Activated T-helper 17 cell treated with anti-CD3 and anti-CD28 coated beads, Interleukin-2, amount 50 U/mL, for 72 hours (primary cell): ENCODE measurements at places on chromosomes 1 and 21.

- H3K36me3 ChIP-seq: no peaks in the 10 kb centered on the region
- no peak for ATAC-seq
- H3K4me3 ChIP-seq: no peak overlapping the region
- no peak overlapping the region for H3K27ac ChIP-seq
- no peaks in the 10 kb centered on the region for H3K27me3 ChIP-seq
- peaks cover 51% of the 10 kb centered on the region for H3K4me1 ChIP-seq
Measured at GRCh38 chr1:235851939-235852338, 14.8 kb downstream of the LYST start.

GRCh38 chr1:114238053-114238452 is 84.4 kb upstream of the SYT6 start:
- no peaks in the 10 kb centered on the region for H3K27me3 ChIP-seq
- ATAC-seq: no peak
- H3K27ac ChIP-seq: no peak overlapping the region
- no peaks in the 10 kb centered on the region for H3K36me3 ChIP-seq
- no peaks in the 10 kb centered on the region for H3K4me1 ChIP-seq
- H3K4me3 ChIP-seq: no peak overlapping the region

DNA sequence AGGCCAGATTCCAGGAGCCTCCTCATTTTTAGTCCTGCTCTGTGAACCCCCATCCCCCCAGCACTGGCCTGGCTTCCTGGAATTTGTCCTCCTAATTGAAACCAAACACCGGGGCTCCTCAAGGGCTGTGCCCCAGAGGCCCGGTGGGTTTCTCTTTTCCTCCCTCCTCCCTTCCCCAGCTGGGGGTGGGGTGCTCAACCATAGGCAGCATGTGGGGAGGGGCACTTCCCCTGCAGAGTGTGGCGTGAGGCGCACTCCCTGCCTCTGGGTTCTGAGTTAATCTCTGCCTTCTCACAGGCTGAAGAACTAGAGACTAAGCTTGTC is 67.5 kb upstream of the ACOT11 start:
- H3K4me1 ChIP-seq: peaks cover 40% of the 10 kb centered on the region
- no peak for ATAC-seq
- peak overlapping the region; percentile 58 for H3K4me3 ChIP-seq
- H3K27ac ChIP-seq: peak overlapping the region; percentile 13

- peak overlapping the region; percentile 62 for H3K4me3 ChIP-seq
- peak; percentile 98 for ATAC-seq
- peak overlapping the region; percentile 42 for H3K27ac ChIP-seq
- peaks cover 18% of the 10 kb centered on the region for H3K4me1 ChIP-seq
- no peaks in the 10 kb centered on the region for H3K27me3 ChIP-seq
- H3K36me3 ChIP-seq: peaks cover 21% of the 10 kb centered on the region
Measured at GRCh38 chr1:226990133-226990716, 50.1 kb downstream of the COQ8A start.

GRCh38 chr21:36698981-36699545 is at the start of gene SIM2:
TSS of gene SIM2 (plus strand) at chr21:36699115. CDS start at chr21:36699747, 632 bp downstream.
- H3K4me3 ChIP-seq: peak within 1 kb of the TSS; percentile 68
- peaks cover 9% of the 10 kb centered on the region for H3K4me1 ChIP-seq
- H3K27me3 ChIP-seq: peaks cover 62% of the 10 kb centered on the region
- H3K27ac ChIP-seq: no peak within 1 kb of the TSS
- peaks cover 8% of the 10 kb centered on the region for H3K36me3 ChIP-seq
- ATAC-seq: no peak

DNA sequence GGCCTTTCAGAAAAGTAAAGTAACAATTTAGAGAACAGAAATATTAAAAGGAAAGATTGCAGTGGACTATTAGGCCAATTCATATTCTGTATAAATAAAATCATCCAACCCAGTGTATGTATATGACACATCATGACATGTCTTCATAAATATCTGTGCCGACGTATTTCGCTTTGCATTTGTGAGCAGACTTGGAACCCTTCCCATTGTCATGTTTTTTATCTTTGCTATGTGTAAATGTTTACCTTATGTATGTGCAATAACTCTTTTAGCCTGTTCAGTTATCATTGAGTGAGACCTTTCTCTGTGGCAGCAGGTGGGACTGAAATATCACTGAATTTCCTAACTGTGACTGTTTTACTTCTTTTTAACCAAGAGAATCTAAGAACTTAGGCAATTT is 58.0 kb upstream of the FAM3B start:
- H3K27ac ChIP-seq: no peak overlapping the region
- no peaks in the 10 kb centered on the region for H3K4me1 ChIP-seq
- H3K27me3 ChIP-seq: peaks cover 21% of the 10 kb centered on the region
- ATAC-seq: no peak

DNA sequence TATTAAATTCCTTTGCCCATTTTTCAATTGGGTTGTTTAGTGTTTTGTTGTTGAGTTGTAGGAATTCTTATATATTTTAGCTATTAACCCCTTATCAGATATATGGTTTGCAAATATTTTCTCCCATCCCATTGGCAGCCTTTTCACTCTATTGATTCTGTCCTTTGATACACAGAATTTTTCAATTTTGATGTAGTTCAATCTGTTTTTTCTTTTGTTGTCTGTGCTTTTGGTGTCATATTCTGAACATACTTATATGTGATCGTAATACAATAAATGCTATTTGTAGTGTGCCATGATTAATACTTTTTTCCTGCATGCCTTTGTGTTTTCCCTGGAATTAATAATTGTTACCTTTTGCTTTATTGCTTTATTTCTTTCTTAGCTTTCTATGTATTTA is 7.8 kb upstream of the LRP8 start:
- H3K27ac ChIP-seq: no peak overlapping the region
- no peak for ATAC-seq
- H3K4me3 ChIP-seq: no peak overlapping the region
- H3K4me1 ChIP-seq: peaks cover 15% of the 10 kb centered on the region
- H3K36me3 ChIP-seq: peaks cover 29% of the 10 kb centered on the region
- no peaks in the 10 kb centered on the region for H3K27me3 ChIP-seq

DNA sequence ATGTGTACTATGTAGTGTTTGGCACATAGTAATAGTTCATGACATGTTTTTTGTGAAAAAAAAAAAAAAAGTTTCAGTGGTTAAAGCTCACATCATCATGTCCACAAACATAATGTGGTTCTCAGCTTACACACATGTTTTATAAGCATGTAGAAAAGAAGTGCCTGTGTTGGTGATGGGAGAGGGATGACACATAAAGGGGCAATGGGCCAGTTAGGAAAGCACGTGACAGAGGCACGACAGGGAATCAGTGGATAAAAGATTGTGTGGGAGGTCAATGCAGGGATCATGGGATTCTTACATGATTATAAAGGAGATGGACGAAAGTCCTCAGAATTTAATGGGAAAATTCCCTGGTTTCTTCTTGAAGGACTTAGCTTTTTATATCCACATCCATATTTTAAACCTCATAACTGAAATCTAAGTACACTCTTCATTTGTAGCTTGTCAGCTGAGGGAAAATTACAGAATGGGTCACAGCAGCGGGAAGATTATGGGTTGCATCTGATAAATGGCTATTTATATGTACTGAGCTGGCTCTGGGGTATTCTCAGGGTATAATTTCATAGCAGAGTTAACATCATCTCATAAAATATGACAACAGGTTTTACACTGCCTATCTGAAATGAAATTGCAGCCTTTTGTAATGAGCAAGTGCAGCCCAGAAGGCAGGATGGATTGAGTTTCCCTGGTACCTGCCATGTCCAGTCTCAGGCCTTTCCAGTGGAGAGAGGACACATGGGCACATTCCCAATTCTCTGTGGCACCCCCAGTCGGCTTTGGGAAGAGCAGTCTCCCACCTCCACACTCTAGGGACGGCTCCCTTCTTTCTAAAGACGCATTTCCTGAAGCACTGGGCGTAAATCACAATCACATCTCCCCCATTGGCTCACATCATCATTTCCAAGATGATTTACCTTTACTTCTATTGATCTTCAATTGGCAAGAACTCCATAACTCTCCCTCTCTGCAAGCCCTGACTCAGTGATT is 42.3 kb upstream of the NHLH2 start:
- H3K27me3 ChIP-seq: peaks cover 26% of the 10 kb centered on the region
- no peaks in the 10 kb centered on the region for H3K36me3 ChIP-seq
- H3K4me3 ChIP-seq: no peak overlapping the region
- no peaks in the 10 kb centered on the region for H3K4me1 ChIP-seq

GRCh38 chr1:27100335-27101053 is 54.4 kb downstream of the SLC9A1 start:
- peaks cover 3% of the 10 kb centered on the region for H3K4me1 ChIP-seq
- no peak overlapping the region for H3K4me3 ChIP-seq
- H3K36me3 ChIP-seq: peaks cover 6% of the 10 kb centered on the region
- no peaks in the 10 kb centered on the region for H3K27me3 ChIP-seq
- ATAC-seq: no peak

DNA sequence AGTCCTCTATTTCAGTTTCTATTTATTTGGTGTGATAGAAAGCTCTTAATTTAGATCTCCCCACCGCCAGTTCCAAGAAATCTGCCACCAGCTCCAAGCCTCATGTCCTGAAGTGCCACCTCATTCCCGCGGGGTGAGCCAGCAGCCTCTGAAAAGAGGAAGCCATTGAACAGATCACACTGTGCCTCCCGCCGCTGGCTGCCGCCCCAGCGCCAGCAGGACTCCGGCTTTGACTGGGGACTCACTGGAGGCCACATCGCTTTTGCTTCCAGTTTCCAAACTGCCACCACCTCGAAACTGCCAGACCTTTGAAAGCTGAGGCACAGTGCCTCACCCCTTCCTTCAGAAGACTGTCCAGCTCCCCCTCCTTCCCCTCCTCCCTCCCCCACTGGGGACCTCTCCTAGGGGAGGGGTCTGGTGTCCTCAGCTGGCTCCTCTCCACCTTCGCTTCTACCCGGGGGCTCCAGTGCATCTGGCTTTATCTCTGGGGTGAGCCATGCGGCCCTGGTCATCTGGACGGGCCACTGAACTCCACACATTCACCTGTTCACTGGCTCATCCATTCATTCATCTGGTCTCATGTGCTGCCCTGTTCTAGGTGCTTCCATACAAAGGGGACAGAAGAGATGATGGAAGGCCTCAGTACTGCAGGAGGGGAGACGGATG is 58.9 kb downstream of the VPS26C start:
- ATAC-seq: peak; percentile 80
- peak overlapping the region; percentile 74 for H3K27ac ChIP-seq
- H3K4me3 ChIP-seq: peak overlapping the region; percentile 50
- H3K27me3 ChIP-seq: no peaks in the 10 kb centered on the region
- peaks cover 5% of the 10 kb centered on the region for H3K36me3 ChIP-seq
- H3K4me1 ChIP-seq: peaks cover 16% of the 10 kb centered on the region

GRCh38 chr1:22416555-22417454 is 34.8 kb upstream of the ZBTB40 start:
- H3K36me3 ChIP-seq: no peaks in the 10 kb centered on the region
- peak; percentile 87 for ATAC-seq
- no peaks in the 10 kb centered on the region for H3K4me1 ChIP-seq
- no peak overlapping the region for H3K4me3 ChIP-seq

DNA sequence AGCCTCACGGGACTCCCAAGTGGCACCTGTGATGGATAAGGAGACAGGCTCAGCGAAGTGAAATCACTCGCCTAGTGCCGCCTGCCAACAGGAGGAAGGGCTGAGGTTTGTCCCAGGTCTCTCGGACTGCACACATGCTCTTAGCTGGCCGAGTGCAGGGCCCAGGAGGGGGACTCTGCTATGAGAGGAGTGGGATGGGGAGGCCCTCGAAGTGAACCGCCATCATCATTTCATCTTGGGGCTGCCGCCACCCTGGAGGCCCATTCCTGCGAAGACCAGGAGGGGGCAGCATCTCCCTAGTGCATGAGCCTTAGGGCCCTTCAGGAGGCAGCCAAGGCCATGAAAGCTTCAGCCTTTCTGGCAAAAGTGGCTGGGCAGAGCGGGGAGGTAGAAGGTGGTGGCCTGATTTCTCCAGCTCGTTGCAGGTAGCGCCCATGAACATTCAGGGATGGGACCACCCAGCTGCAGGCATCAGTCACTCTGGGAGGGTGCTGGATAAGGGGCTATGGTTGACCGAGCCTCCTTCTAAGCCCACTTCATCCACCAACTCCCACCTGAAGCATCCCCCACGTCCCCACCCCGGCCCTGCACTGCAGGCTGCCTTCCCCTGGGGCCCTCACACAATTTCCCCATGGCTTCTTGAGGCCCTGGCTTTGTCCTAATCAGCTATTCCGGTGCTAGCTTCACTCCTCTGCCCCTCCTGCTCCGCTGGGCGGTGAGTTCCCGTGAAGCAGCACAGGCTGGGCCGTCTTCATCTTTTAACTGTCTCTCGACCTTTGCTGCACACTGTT is 17.2 kb upstream of the RASSF5 start:
- no peaks in the 10 kb centered on the region for H3K27me3 ChIP-seq
- no peak overlapping the region for H3K27ac ChIP-seq
- H3K36me3 ChIP-seq: peaks cover 65% of the 10 kb centered on the region
- no peak overlapping the region for H3K4me3 ChIP-seq
- ATAC-seq: peak; percentile 93

- no peak for ATAC-seq
- H3K27ac ChIP-seq: no peak overlapping the region
- no peaks in the 10 kb centered on the region for H3K27me3 ChIP-seq
- no peaks in the 10 kb centered on the region for H3K4me1 ChIP-seq
Measured at GRCh38 chr21:40797891-40798290, 49.1 kb downstream of the DSCAM start.

DNA sequence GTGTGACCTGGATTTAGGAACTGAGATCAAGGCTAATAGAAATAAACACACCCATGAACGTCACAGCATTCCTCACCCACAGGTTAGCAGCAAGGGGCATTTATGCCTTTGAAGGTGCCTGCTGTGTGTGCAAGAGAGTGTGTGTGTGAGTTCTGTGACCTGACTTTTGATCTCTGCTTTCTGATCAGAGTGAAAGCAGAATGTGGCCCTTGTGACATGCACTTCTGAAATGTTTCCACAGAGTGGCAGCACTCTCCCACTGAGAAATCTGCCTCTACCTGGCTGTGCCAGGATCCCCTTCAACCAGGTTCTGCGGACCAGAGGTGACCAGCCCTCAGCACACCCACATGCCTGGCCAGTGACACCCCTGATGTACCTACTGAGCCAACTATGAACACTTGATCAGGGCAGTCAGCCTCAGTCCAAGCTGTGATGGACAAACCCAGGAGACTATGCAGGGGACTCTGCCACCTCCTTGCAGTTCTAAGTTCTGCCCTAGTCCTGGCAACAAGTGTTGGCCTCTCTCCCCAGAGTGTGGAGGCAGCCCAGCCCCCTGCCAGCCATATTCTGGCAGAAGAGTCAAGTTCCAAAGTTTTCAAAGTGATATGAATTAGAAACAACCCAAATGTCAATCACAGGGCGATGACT is 41.0 kb downstream of the RXRG start:
- no peak overlapping the region for H3K27ac ChIP-seq
- no peaks in the 10 kb centered on the region for H3K4me1 ChIP-seq
- peak; percentile 48 for ATAC-seq
- H3K4me3 ChIP-seq: no peak overlapping the region

DNA sequence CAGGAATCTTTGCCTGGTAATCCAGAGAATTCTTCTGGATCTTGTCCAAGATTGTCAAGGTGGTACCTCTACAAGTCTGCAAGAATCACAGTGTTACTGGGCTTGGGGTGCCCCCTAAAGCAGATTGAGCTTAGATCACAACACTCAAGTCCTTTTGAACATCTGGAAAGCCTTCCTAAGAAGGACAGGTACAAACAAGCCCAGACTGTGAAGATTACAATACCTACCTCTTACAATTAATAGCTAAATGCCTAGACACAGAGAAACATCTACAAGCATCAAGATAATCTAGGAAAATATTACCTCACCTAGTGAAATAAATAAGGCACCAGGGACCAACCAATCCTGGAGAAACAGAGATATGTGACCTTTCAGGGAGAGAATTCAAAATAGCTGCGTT is 17.5 kb upstream of the IL20 start:
- no peaks in the 10 kb centered on the region for H3K4me1 ChIP-seq
- no peak overlapping the region for H3K27ac ChIP-seq
- H3K36me3 ChIP-seq: no peaks in the 10 kb centered on the region
- peaks cover 8% of the 10 kb centered on the region for H3K27me3 ChIP-seq
- H3K4me3 ChIP-seq: no peak overlapping the region
